ENCODE measurements at places on chromosomes 1 and 21.

DNA sequence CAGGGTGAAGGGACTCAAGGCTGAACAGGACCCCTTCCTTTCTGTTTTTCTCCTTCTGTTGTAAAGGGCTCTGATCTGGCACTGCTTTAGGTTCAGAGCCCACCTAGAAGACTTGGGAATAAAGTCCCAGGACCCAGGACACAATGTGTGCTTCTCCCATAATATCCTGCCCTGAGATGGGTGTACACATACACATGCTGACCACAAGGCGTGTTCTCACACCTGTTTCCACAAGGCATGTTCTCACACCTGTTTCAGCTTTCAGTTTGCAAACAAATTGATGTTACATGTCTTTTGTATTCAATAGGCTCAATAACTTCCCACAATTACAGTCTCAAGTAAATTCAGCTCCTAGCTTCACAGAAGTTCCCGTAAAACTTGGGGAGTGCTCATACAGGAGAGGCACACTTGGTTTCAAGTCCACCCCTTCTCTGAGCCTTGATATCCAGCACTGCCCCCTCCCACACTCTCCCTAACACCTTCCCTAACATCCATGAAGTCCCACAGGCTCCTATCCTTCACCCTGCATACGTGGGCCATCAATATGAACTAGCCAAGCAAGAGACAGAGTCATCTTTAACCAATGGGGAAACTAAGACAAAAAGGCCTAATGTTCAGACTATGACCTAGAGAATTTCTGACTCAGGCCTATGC, 41.7 kb downstream of the ERI3 start:
- no peak for DNase-seq

- no peak for DNase-seq
Measured at GRCh38 chr1:22592051-22592450, 28.8 kb downstream of the EPHA8 start.

DNA sequence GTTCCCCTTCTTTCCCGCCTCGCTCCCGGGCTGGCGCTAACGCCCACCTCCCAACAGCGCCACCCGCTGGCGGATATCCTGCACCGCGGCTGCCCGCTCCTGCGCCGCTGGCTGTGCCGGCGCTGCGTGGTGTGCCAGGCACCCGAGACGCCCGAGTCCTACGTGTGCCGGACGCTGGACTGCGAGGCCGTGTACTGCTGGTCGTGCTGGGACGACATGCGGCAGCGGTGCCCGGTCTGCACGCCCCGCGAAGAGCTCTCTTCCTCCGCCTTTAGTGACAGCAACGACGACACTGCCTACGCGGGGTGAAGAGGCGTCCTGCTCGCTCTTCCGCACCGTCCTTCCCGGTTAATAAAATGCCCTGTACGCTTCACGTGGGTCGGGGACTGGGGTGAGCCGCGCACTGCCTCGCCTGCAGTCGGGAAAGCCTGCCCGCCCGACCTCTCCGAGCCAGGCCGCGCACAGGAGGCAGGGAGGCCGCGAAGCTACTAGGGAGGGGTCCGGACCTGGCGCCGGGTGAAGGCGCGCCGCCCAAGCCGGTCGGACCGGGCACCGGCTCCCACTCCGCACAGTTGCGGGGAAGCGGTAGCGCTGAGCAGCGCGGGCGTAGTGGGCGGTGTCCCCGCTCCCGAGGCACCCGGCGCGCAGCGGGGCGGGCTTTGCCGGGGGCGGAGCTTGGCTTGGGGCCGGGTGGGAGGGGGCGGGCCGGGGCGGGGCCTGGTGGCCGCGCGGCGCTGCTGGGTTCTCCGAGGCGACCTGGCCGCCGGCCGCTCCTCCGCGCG, at the start of gene ADAM15:
ADAM15 (plus strand) TSS at position 757 of the 782 bp plus-strand sequence. CDS start 71 bp downstream, outside the sequence.
- DNase-seq: peak; percentile 88

GRCh38 chr1:226135059-226135651, 51.4 kb downstream of the ACBD3 start:
- peak; percentile 68 for DNase-seq

DNA sequence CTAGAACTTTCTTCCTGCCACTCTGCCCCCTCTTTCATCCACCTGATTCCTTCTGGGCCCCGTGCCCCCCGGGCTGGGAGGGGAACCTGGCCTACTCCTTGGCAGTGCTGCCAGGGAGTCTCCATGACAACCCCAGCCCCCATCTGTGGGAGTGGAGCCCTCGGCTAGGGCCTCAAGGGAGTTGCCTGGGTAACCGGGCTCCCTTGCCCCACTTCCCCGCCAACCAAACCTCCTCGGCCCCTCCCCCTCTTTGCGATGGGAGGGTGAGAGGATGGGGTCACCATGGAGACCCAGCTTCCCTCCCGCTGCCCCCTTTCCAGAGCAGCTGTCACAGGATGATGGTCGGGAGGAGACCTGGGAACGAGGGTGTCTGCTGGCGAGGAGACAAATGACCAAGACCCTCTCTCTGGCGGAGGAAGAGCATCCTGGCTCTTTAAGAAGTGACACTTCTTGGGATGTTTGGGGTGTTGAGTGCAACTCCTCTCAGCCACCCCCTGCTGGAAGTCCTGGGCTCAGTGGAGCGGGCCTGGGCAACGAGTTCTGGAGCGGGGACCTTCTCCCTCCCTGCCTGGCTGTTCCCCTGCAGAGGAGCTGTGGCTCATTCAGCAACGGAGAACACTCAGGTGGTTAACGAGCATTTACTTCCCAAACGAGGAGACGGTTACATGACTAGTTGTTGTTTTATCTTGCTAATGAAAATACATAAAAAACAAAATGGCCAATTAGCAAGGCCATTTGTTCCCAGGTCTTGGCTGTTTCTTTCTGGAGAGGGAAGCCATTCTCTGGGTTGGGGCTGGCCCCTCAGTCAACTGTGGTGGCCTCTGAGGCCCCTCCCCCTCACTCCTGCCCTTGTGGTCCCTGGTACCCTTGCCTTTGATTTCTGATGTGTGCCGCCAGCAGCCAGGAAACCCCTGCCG, 82.8 kb downstream of the UBIAD1 start:
- no peak for DNase-seq

- no peak for DNase-seq
Measured at GRCh38 chr1:162446946-162447345, 35.0 kb upstream of the SH2D1B start.

DNA sequence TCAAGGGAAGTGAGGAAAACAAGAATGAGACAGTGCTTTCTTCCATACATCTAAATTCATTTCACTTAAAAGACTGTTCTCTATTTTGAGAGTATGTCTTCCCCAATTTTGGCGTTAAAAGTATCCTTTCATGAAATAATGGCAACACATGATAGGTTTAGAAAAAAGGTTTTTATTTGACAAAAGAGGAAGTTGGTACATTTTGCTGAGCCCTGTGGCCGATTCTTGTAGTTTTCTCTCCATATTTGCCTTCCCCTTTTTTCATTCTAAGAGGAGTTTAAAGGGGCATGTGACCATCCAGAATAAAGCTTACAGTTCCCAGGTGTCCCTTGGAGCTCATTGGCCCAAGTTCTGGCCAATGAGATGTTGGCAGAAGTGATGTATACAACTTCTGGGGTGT, 140.4 kb upstream of the KCNE2 start:
- DNase-seq: no peak

GRCh38 chr1:28417441-28417922, 47.9 kb downstream of the PHACTR4 start:
- no peak for DNase-seq
